Right renal cortex interstitium (tissue), 3 donors: ENCODE measurements at places on chromosomes 3 and 15. TPM values are rescaled to one million over a fixed set of nuclear protein-coding genes. Genes with fewer than 3 reads are reported as not detected.

GOLGA6L7 gene
- polyA plus RNA-seq: 0.17 TPM

UPK1B gene
- polyA plus RNA-seq: 8.6 TPM

- DNase-seq: peak; percentile 19
These were observed 149.9 kb downstream of the IGSF11 start for GRCh38 chr3:118884748-118885206.

DNA sequence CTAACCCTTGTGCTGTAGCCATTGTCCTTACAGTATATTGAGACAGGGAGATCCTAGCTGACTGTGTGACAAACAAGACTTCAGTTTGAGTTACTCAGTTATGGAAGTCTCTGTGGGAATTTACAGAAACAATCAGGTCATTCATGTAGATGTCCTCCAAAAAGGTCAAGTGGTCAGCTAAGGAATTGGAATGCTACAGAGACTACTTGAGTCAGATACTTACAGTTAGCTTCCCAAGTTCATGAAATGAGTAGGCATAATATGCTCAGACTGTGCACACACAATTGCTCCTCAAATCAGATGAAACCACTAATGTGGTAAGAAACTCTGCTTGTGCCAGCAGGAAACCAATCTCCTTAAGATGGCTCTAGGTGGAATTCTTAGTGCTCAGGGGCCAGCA is 985.7 kb downstream of the NSUN3 start:
- DNase-seq: no peak

SGO1 gene
- 9.6 TPM for polyA plus RNA-seq

DPPA4 gene
- polyA plus RNA-seq: 2.2 TPM

DNA sequence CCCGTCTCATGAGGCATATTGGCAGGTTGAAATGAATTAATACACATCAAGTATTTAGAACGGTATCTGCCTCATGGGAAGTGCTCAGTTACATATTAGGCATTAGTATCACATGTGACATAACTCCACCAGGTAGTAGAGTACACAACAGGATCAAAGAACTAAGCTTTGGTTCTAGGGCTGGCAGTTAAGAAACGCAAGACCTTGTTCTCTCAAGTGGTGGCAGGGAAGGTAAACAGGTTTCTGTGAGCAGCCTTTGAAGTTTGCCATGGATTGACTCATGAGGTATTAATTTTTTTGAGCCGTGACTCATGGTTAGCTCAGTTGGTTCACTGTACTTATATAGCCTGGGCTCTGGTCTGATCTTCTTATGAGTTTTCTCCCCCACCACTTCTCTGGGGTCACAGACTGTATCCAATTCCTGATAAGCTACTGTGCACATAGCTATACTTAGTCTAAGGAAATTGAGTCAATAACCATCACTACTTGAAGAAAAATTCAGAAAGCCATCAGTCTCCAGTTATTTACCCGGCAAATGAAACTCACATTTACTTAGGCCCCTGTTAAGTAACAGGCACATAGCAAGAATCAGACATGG is 155.6 kb upstream of the STT3B start:
- no peak for DNase-seq

- DNase-seq: no peak
These were observed 153.6 kb downstream of the TMEM108 start for GRCh38 chr3:133191818-133192217.
